ENCODE measurements at places on chromosomes 3 and 15.

DNA sequence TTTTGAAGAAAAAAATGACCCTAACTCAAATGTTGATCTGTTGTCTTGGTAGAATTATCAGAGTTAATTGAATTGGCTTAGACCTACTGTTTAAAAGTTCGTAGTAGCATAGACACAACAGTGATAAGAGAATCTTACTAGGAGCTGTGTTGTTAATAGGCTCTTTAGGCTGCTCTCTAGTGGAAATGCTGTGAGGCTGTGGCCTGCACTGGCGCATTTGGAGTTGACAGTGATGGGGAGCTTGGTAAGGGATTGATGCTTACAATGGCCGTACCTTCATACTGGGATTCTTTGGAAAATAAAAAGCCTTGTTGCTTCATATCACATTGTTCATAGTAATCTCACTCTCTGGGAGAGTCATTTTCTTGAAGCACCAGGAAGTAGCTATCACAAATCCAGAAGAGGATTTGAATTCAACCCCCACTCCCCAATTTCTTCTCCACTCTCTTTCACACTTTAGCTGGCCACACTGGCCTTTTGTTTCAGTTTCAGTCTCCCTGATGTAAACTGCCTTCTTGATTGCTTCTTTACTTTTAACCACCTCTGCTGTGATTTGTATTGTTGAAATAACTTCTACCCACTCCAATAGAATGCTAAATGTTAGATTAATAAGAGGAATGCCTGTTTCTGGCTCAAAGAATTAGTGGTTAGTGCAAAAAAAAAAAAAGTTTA lies 56.6 kb downstream of the CEP63 start:
- no peak for DNase-seq

DNA sequence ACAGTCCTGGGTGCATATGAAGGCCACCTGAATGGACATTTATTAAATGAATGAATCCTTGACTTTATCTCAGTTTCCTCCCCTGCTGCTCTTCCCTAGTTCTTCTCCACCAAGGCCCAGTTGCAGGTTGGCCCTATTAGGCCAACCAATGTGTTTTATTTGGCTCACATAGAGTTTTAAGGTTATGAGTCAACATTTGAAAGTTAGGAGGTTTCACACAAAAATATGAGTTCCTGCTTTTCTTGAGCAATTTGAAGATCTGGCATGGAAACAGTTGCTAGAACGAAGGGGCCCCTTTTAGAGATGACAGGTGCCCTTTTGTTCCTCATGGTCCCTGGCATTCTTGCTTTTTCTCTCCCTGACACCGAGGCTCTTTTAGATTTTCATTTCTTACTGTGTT lies 83.0 kb upstream of the PDZRN3 start:
- DNase-seq = no peak

GRCh38 chr3:55446850-55447249 lies 40.3 kb downstream of the WNT5A start:
- DNase-seq = no peak

GRCh38 chr15:59217876-59218498 lies 11.3 kb downstream of the LDHAL6B start:
- no peak for DNase-seq

DNA sequence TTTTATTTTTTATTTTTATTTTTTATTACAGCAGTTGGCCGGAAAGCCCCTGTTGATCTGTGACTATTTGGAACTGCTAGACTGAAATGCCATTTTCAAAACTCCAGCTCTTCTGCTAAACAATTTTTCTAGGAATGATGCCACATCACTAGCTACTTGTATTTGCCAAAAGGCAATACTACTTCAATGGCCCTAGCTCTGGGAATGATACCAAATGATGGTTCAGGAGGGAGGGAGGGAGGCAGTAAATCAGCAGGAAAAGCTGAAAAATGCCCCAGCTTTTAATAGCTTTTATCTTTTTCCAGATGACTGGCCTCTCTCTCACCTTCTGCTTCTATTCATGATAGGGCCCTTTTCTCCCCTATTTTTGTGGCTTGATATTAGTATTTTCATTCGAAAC lies 2.6 kb upstream of the CHL1 start:
- no peak for DNase-seq

DNA sequence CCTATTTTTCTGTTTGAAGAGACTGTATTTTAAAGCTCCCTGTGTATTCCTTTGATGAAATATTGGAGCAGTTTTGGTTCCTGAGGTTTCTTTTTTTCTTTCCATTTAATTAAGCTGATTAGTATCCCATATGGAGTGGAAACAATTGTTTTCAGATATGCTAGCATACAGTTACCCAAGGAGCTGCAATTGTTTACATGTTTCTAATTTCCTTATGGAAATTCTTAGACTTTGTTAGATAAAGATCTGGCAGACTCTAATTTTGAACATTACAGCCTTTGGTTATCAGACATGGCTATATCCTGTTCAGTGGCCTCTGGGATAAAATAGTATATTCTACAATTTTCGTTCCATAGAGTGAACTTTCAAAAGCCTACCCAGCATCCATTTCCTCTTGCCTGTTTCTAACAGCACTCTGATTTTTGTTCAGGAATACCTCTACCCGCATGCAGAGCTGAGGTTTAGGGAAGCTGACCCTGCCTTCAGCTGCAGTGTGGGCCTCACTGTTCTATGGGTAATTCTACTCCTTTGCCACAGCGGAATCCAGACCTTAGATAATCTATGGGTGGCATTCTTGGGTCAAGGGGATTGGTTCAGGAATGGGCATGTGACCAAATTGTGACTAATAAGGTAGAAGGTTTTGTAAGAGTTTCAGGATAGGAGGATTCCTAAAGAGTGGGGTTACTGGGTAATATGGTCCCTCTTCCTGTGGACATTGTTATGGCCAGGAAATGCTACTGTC lies 161.1 kb upstream of the ANKRD28 start:
- no peak for DNase-seq

DNA sequence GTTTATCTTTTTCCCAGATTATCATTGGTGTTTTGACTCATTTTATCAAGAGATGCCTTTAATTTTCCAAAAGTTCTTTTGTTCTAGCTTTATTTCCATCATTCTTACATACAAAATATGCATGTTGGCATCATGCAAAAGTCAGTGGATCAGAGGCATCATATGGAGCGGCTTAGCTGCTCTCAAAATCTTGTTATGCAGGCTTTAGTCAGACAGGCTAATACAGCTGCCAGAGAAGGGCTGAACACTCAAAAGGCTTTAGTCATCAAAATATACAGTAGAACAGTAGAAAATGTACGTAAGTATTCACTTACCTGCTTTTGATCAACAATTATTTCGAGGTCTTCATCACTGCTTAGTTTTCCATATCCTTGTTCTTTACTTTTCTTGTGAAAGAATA lies 65.5 kb downstream of the PEX5L start:
- DNase-seq = no peak

GRCh38 chr3:186044968-186045367 lies 63.9 kb downstream of the ETV5 start:
- DNase-seq = no peak

GRCh38 chr15:77627067-77627466 lies 5.6 kb downstream of the LINGO1 start:
- DNase-seq = no peak

DNA sequence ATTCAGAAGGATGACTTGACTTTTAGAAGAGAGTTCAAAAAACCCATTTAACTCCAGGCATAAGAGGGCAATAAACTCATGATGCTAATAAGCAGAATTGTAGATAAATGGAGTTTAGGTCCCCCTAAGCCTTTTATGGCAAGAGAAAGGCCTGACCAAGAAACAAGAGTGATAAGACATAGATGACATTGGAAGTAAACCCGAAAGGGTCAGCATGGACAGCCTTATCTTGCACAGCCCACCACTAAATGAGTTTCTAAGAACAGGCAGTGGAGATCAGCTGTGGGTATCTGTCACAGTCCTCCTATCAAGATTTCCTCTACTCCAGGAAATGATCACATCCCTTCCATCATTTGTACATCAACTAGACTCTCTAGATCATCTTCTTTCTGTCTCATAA lies 457.9 kb upstream of the ADAMTS9 start:
- DNase-seq = no peak

DNA sequence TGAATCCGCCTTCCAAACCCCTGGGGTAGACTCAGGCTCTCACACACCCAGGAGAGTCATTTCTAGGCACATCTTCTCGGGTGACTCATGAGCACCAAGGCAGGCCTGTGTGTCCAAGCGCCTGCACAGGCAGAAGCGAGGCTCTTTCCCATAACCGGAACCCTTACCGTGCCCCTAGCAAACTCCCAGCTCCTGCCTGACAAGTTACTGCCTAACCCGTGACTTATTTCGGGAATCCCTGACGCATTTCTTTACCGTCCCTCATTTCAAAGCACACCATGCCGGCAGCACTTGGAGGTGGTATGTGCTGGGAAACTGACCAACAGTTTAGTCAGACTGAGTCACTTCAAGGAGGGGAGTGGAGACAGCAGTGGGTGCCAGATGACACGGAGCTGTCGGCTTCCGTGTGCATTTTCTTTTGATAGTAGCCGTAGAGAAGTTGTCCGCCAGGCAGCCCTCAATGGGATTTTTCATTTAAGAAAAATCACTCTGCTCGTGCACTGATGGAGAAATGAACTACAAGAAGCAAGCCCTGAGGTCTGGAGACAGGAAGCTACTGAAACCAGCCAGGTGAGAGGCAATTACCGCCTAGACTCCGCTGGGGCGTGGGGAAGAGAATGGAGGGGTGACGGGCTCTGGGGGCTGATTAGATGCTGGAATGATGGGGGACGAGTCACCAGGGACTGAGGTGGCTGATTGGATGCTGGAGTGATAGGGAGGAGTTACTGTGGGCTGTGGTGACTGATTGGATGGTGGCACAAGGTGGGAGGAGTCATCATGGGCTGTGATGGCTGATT lies 17.3 kb upstream of the HRH1 start:
- DNase-seq = peak; percentile 35

DNA sequence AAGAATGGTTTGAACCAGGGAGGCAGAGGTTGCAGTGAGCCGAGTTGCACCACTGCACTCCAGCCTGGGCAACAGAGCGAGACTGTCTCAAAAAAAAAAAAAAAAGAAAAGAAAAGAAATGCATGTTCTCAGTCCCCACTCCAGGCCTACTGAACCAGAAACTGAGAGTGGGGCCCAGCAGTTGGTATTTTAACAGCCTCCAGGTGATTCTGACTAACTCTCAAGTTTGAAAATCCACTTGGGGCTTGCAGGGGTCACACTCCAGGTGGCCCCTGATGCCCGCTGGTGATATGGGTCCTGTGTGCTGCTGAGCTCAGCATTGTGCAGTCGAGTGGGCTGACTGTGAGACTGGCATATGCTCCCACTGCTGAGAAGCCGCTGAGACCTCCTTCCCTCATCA lies 133.7 kb upstream of the C2CD4B start:
- no peak for DNase-seq

GRCh38 chr3:61686228-61686648 lies 124.9 kb downstream of the PTPRG start:
- DNase-seq = no peak

DNA sequence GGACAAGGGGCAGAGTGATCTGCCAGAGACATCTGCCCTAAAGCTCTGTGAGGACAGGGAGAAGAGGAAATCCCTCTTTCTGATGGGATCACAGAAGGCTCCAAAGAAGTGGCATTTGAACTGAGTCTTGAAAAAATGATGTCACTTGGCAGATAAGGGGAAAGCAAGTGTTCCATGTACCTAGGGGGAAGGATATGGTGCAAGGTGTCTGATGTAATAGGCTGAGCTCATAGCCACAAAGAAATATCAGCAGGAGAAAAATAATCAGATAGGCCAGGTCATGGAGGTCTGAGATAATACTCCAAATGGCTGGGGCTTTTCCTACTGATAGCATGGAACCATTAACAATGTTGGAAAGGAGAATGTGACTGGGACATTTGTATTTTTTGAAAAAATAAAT lies 468.4 kb upstream of the MDFIC2 start:
- DNase-seq = no peak

- DNase-seq = no peak
Observed at GRCh38 chr15:77572186-77572585, 60.5 kb downstream of the LINGO1 start.

- no peak for DNase-seq
Observed at GRCh38 chr3:165617134-165617533, 220.1 kb downstream of the BCHE start.

DNA sequence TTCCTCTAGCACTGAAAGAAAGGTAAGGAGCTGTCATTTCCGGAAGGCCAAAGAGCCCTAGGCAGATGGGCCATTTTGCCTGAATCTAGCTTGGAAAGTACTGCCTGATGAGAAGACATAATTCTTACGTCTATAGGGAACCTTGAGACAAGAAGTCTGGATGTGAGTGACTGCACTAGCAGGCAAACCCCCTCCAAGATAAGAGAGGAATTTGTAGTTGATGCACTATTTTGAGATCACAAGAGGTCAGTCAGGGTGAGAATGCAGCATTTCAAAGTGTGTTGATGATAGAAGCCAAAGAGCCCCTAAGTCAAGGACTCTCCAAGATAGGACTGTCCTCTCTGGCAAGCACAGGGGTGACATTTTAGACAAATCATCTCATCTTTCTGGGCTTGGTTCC lies 99.2 kb downstream of the HES1 start:
- DNase-seq = no peak

GRCh38 chr3:7095116-7095515 lies 234.2 kb downstream of the GRM7 start:
- DNase-seq = no peak

- DNase-seq = no peak
Observed at GRCh38 chr15:96264801-96265515, 65.5 kb upstream of the NR2F2 start.

GRCh38 chr15:86829245-86829644 lies 749.6 kb downstream of the AGBL1 start:
- DNase-seq = no peak

- no peak for DNase-seq
Observed at GRCh38 chr3:4413467-4413866, 53.6 kb downstream of the SUMF1 start.

- no peak for DNase-seq
Observed at GRCh38 chr15:99282586-99282985, 31.3 kb downstream of the LRRC28 start.

DNA sequence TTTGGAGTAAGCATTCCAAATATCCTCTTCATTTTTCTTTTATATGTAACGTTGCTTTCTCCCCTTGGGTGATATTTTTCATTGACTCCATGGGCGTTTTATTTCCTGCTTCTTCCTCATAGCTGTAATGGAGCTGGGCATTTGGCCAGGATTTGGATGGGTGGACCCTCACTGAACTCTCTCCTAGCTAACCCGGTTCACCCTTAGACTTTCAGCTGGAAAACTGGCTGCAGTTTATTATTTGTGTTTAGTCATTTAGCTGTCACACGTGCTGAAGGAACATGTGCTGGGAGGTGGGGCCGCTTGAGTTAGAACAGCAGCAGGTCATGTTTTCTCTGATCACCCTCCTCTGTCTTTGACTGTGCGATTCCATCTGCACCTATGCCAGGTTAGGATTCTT lies 407.6 kb downstream of the ZIC1 start:
- DNase-seq = no peak
